ENCODE measurements at places on chromosomes 7 and 10.
A peak's percentile ranks its signal among the peaks of the same experiment; 100 is the strongest.

DNA sequence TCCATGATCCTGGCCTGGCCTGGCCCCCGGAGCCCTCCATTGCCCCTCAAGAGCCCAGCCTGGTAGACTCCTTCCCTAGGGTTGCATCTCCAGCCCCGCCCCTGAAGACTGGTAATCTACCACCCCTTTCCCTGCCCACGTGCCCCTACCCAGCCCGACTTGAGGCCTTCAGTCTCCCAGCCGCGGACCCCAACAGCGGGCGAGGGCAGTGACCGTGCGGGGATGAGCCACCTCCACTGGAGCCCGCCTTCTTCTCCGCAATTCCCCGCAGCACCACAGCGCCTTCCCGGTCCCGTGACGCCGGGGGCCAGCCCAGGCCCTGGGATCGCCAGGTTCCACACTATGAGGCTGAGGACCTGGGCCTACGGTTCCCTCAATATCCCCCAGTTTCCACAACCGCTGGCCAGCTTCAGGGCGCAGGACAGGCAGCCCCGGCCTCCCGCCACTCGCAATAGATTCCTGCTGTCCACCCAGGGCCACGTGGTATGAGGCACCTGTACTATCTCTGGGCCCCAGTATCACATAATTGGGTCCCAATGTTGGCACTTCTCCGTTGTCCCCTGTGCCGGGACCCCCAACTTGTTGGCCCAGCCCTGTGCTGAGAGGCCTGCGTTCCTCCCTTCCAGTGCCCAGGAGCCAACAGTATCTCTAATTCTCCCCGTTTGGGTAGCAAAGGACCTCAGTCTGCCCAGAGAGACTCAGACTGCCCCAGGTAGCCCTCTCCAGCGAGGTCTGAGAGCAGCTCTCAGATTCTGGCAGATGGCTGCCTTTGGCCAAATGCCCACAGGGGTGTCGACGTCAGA lies 1.1 kb upstream of the GPRIN2 start:
- no peak for DNase-seq

DNA sequence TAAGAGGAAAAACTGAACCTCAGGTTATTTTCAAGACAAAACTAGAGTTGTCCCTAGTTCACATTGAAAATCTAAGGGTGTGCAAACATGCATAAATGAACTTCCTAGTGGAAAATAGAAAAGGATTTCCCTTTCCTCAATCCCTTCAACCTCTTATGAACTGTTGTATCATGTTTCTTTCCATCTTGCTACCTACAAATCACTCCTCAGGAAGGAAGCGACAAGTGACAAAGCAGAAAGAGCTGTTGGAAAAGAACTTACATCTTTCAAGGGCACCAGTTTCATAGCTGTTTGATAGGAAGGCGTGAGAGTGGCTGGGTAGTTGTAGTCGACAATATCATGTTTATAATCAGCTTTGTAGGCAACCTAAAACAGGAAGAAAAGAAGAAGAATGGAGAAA lies 23.9 kb downstream of the NRAP start:
- no peak for DNase-seq

DNA sequence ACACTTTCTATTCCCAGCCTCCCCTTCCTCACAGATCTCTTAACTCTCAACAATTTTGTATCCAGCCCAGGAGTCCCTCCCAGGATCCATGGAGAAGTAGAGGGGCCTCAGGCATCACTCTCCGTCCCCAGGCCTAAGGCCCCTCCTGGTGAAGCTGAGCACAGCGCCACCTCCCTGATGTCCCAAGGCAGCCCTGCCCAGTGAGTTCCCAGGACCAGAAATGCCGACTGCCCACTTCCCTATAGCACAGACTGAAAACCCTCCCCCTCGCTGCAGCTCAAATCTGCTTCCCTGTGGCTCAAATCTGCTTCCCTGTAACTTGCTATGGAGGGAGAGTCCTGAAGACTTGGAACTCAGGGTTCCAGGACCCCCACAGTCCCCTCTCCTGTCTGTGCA lies 35.6 kb downstream of the YKT6 start:
- peak; percentile 74 for DNase-seq

GRCh38 chr7:92934096-92934495 lies 97.7 kb upstream of the CDK6 start:
- DNase-seq = no peak

GRCh38 chr10:74771054-74771453 lies 55.3 kb upstream of the KAT6B start:
- DNase-seq = no peak

- DNase-seq = no peak
These were observed 20.4 kb downstream of the TEX36 start for GRCh38 chr10:125662584-125662983.

- no peak for DNase-seq
These were observed 205.5 kb downstream of the DNAJB6 start for GRCh38 chr7:157542068-157543021.

DNA sequence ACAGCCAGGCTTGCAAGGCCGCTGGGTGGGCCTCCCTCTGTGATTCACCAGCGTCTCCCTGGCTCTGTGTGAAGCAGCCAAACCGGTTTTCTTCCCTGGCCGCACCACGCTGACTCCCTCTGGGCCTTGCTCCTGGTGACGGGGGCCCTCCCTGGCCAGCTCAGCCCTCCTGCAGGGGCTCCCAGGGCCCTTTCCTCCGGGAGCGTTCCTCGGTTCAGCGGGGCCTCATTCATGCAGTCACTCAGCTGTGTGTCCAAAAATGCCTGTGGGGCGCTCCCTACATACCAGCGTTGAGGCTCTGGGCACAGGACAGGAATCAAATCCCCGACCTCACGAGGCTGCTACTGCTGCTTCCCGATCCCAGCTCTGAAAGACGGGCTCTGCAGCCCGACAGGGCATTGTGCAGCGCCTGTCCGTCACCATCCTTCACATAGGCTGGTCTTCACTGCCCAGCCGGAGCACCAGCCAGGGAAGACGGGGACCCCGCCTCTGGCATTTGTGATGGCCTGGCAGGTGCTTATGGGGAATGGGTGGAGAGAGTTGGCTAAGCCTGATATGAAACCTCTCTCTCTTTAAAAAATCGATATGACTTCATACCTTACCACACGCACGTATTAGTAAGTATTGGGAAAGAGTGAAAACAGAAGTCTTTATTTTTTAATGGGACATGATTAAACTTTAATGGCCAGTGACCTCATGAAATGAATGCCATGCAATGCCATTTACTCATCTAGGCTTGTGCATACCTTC lies 110.0 kb upstream of the SHH start:
- no peak for DNase-seq

- no peak for DNase-seq
These were observed 56.0 kb upstream of the CTTNBP2 start for GRCh38 chr7:117929237-117929636.

GRCh38 chr10:92719991-92720830 lies 30.5 kb downstream of the HHEX start:
- DNase-seq = no peak
